ENCODE measurements at places on chromosomes 3 and 15. TPM values are rescaled to one million over a fixed set of nuclear protein-coding genes. Genes with fewer than 3 reads are reported as not detected.

The NGLY1 gene
- total RNA-seq, result 35.9 TPM

The LRTM1 gene
- total RNA-seq, result not detected

The LRRC31 gene
- total RNA-seq, result not detected

The MKRN3 gene
- 0.97 TPM for total RNA-seq

The MOBP gene
- total RNA-seq, result not detected
